ENCODE measurements at places on chromosomes 1 and 21.
A peak's percentile ranks its signal among the peaks of the same experiment; 100 is the strongest.

DNA sequence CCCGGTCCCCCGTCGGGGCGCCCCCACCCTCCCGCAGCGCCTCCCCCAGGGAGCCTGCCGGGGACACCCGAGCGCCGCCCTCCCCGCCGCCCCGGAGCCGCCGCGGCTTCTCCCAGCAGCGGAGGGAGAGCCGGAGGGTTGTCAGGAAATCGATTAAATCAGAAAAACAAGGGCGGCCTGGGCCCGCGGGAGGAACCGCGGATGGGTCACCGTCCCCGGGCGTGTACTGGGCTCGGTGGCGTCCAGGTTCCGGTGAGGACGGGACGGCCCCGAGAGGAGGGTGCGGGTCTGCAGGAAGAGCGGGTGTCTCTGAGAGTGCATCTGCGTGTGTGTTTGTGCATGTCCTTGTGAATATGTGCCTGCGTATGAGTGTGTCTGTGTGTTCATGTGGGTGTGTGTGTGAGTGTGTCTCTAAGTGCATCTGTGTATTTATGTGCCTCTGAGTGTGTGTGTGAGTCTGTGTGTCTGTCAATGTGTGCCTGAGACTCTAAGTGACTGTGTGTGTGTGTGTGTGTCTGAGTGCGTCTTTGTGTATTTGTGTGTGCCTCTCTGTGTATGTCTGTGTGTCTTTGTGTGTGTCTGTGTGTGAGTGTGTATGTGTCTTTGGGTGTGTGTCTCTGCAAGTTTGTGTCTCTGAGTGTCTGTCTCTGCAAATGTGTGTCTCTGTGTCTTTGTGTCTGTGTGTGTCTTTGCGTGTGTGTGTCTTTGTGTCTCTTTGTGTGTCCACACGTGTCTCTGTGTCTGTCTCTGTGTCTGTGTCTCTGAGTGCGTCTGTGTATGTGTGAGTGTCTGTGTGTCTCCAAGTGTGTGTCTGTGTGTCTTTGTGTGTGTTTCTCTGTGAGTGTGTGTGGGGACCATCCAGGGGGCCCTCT, 1.1 kb downstream of the SPSB1 start:
- no peak for DNase-seq

DNA sequence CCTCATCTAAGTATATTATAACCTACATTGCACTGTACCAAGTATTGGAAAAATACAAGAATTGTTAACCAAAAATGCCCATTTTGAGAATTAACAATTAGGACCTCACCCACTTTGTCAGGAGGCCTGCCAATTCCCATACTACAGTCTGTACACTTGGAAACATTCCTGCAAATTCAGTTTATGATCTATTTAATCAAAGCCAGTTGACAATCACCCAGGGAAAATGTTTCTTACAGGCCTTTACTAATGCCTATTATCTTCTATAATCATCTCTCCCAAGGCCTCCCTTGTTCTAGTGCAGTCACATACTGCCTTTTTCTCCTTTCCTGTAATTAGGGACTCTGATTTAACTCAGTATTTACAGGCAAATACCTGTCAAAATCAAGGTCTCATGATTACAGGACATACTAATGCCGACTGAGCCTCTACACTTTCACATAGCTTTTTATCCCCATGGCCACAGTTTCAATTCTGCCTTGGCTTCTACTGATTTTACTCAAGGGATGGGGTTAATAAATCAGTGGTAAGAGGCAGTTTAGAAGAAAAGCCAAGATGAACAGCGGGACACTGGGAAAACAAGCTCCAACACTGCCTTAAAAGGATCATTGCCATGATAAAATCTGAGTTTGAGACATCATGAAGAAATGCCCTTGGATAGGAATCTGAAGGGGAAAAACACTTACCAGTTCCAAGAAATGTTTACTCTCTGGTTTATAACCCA, 338.7 kb downstream of the VAV3 start:
- DNase-seq, result no peak

DNA sequence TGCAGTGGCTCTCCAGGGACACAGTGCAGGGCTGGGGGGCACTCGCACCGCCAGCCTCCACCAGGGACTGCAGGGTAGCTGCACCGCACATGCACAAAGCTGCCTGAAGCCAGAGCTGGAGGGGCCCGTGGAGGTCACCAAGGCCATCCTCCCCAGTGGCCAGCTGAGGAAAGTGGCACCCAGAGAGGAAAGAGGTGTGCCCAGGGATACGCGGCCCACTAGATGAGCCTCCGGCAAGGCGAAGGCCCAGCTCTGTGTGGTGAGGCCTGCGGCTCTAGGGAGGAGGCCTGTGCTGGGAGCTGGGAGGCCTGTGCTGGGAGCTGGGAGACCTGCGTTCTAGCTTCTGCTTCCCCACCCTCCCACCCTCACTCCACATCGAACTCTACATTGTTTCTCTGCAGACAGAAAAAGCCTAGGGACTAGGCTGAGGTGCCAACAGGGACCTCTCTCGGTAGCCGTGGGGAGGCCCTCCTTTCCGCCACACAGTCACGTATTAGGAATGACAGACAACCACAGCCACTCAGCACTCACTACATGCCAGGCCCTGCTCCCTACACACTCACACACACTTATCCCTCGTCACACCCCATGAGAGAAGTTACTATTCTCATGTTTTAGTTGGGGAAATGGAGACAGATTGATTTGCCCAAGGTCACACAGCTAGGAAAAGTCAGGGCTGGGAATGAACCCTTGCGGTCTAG, 921 bp upstream of the ASCL5 start:
- no peak for DNase-seq

- no peak for DNase-seq
Measured at GRCh38 chr1:17027403-17027802, 15.7 kb upstream of the ATP13A2 start.

DNA sequence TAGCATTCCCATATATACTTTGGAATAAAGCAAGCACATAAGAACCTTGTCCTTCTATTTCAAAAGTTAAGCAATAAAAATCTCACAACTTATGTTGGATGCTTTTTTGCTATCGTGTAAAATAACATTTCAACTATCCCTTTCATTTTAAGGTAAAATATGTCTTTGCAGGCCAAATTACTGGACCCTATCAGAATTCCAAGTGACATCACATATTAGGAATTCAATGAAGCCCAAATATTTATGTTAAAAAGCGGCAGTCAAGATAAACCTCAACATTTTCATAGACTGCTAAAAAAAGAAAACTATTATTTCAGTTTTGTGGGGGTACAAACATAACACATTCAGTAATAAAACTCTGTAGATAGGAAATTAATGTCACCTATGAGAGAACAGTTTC, 252.0 kb downstream of the KCTD3 start:
- no peak for DNase-seq

GRCh38 chr1:93723733-93724270, 42.2 kb upstream of the BCAR3 start:
- no peak for DNase-seq

DNA sequence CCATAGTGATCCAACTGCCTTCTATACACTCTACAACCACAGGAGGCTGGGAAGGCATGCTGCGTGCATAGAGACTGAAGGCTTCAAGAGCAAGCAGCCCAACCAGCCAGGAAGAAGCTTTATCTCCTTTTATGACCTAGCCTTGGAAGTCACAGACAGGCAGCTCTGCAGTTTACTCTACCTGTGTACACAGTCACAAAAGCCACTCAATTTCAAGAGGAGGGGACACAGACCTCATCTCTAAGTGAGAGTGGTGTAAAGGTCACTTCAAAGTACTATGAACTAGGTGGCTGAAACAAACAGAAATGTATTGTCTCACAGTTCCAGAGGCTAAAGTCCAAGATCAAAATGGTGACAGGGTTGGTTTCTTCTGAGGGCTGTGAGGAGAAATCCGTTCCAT, 69.6 kb upstream of the GJB5 start:
- peak; percentile 79 for DNase-seq

DNA sequence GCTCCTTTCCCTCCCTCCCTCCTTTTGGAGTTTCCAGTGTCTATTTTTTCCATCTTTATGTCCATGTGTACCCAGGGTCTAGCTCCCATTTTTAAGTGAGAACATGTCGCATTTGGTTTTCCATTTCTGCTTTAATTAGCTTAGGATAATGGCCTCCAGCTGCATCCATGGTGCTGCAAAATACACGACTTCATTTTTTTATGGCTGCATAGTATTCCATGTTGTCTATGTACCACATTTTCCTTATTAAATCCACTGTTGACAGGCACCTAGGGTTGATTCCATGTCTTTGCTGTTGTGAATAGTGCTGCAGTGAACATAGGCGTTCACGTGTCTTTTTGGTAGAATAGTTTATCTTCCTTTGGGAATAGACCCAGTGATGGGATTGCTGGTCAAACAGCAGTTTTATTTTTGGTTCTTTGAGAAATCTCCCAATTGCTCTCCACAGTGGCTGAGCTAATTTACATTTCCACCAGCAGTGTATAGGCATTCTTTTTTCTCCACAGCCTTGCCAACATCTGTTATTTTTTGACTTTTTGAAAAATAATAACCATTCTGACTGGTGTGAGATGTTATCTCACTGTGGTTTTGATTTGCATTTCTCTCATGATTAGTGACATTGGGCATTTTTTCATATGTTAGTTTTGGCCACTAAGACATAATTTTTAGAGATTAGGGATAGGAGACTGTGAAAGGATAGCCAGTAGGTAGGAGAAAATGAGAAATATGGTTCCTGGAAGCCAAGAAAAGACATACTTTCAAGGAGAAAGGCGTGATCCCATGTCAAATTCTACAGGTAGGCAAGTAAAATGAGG, 50.4 kb downstream of the ADAMTS1 start:
- DNase-seq, result no peak

DNA sequence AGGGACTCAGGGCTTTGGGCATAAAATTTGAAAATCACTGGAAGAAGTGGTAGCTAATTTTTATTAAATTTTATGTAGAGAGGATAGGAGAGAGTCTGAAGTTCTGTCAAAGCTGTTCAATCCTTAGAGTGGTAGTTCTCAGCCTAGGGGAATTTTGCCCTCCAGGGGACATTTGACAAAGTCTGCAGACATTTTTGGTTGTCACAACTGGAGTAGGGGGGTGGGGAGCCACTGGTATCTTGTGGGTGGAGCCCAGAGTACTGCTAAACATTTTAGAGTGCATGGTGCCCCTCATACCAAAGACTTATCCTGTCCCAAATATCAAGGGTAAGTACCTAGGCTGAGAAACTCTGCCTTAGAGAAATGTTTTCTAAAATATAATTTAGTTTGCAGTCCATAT, 30.2 kb downstream of the RASAL2 start:
- DNase-seq, result no peak

DNA sequence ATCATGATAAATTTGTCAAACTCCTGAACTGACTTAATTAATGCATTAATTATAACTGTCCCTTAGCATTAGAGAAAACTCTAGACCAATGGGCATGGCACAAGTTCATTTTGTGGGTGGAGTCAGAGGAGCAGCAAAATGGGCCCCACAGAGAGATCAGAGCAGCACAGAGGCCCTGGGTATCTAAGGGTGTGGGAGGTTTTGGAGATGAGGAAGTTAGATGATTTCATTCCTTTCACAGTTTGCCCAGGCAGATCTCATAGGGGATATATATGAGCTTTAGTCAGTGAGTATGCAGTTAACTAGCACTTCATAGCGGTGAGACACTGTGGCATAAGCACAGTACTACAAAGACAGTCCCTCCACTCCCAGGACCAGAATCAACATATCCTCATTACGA, 117.3 kb downstream of the MAB21L3 start:
- DNase-seq, result no peak

- no peak for DNase-seq
Measured at GRCh38 chr1:174153085-174153824, 6.1 kb upstream of the RABGAP1L start.

DNA sequence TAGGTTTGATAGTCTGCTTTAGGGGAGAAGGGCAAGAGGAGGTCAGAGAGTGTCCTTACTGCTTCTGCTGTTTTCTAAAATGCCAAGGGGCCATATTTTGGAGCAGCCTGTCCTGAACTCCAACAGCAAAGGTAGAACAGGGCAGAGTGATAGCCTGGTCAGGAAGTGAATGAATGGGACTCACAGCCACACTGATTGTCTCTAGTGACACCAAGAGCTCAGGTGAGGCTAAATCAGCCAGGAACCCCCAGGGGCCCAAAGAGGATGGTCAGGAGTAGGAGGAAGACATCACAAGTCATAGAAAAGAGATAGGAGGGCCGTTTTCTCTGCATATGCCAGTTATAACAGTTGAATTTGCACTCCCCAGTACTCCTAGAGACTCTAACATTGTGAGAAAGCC, 97.4 kb upstream of the DUSP10 start:
- DNase-seq, result no peak

- no peak for DNase-seq
Measured at GRCh38 chr21:27572696-27573095, 605.8 kb upstream of the ADAMTS5 start.

DNA sequence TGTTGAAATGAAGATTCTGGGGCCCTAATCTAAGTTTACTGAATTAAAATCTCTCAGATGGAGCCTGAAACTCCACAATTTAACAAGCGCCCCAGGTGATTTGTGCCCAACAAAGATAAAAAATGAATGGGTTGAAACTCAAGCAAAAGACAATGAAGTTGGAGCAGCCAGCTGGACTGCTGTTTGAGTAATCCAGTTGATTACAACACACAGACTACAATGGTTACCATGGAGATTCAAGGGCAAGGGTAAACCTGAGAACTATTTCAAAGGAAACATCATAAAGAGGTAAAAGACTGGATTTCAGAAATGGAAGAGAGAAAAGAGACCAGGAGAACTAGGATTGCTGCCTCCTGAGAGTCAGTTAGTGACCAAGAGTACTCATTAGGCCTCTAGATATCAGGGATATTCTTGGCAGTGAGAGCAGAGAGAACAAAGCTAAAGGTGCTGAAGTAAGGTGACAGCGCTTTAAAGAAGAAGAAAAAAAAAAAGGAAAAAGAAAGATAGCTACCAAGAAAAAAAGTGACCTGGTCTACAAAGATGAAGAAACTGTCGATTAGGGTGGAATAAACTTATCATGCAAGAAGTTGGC, 44.5 kb downstream of the LRRC53 start:
- peak; percentile 75 for DNase-seq

DNA sequence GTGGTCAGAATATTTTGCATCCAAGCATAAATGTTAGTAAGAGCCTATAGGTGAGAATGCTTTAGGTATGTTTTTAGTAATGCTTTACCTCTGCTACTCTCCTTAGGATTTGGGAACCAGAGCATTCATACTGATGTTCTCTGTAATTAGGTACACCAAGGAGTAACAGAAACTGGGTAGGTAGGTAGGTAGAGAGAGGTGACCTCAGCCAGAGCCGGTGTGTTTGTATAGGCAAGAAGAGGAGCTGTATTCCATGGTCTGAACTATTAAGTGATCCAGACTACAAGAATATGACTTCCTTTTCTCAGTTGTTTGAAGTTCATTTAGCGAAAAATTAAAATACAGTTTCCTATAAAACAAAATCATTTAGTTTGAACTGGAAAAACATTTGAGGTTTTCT, 108.5 kb downstream of the SDCCAG8 start:
- no peak for DNase-seq

- DNase-seq, result no peak
Measured at GRCh38 chr1:6815726-6816125, 30.5 kb downstream of the CAMTA1 start.

Data from DMS153 (cell line).